NCI-H524 treated with DMSO at 0.1 percent for 48 hours (cell line): ENCODE measurements at places on chromosomes 3 and 15.

DNA sequence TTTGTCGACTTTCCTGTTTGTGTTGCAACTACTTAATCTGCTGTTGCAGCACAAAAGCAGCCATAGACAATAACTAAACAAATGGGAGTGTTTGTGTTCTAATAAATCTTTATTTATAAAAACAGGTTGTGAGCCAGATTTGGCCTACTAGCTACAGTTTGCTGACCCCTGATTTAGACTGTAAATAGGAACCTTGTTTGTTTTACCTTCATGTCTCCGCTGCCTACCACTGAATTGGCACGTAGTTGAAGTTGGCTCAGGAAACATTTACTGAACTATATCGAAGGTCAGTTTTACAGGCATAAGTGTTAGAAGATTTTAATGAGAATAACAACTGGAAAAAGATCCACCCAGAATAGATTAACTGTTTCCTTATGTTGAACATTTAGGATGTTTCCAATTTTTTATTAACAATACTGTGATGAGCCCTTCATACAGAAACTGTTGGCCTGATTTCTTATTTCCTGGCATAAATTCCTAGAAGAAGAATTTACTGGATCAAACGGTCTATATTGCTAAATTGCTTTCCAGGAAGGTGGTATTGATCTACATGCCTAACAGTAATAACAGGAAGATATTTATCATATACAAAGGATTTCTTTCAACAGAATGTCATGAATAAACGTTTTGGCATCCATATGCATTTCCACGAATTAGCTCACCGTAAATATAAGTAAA lies 156.2 kb upstream of the NR2E3 start:
- no peak for DNase-seq

GRCh38 chr15:85388566-85389305 lies 8.3 kb downstream of the AKAP13 start:
- DNase-seq, result no peak

DNA sequence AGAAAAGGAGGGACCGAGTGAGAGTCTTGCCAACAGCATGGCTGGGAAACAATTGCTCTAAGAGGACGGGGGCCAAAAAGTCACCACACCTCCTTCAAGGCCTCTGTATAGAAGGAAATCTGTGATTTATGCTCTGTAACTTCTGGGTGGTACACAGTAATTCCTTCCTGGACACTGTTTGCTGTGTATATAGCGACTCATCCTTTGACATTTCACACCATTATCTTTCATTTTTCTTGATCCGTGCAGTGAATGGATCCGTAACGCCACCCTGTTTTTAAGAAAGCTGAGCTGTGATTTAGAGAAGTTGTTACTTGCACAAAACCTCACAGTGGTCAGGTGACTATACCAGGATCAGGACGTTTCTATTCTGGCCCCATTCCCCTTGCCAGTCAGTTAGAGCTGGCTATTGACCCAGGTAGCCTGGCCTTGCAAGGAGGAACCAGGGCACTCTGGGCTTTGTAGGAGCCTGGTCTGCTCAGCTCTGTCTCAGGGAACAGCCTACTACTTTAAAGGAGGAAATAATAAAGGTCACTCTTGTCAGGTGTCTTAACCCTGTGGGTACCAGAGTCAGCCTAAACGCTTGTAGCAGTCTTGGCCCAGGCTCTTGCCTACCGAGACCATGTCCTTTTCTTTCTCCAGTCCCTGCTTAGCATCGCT lies 86.5 kb upstream of the MYZAP start:
- no peak for DNase-seq

DNA sequence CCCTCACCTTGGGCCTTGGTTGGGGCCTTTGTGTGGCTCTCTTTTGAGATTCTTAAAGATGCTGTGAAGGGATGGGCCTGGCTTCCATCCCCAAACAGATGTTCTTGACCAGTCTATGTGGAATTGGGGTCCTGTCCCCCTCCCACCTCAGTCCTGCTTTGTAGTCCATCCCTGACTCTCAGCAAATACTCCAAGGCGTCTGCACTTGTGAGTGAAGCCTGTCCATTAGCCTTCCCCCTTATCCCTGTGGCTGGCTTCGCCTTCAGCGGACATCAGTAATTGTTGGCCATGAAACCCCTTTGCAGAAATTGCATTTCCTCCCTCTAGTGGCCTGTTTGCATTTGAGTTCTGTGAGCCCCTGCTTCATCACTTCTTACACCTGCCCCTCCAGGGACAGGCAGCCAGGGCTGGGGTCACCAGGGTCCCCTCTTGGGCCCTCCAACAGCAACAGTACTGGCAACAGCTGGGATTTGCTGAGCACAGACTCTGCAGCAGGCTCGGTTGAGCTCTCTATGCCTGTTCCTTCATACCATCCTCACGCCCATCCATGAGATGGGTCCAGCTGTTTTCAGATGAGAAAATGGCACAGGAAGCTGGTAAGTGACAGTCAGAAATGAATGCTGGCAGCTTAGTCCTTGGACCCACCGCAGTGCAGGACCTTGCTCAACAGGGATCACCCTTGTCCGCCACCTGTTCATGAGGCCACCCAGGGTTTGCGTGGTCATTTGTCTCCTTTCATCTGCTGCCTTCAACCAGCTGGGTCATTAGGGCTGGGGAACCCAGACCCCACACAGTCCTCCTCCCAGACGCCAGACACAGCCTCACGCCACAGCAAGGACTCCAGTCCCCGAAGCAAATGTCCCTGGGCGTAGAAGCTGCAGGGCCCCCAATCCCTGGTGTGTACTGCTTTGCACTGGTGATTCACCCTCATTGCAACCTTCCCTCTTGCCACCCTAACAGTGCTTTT lies 8.9 kb upstream of the LRRK1 start:
- no peak for DNase-seq

DNA sequence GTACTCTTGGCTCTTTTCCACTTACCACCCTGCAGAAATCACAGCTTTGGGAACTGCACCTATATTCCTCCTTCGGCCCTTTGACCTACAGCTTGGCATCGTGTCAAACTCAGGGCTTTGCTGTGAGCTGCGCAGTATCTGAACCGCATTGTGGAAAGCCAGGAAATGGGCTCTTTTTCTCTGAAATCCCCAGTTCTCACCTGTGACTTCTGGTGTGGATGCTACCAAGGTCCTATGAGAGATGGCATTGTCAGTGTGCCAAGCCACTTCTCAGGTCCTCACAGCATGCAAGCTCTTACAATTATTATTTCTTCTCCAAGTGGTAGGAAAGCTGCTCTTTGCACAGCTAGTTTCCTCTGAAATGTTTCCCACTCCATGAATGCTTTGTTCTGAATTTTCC lies 450.6 kb upstream of the TBL1XR1 start:
- no peak for DNase-seq

DNA sequence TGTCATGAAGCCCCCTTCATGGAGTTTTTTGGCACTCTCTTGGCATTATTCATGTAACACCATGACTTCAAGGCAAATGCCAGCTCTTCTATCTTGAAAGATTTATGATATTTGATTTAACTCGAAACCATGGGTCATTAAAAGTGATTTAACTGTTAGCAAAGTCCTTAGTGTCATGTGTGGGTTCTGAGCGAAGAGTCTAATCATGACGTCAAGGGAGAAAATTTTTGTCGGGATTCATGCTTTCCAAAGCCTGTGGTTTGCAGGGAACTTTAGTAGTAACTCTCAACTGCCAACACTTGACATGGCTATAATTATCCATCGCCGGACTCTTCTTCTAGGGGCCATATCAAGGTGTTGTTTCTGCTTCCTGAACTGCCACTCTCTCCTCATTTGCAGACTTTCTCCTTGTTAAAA lies 11.5 kb downstream of the GXYLT2 start:
- no peak for DNase-seq

DNA sequence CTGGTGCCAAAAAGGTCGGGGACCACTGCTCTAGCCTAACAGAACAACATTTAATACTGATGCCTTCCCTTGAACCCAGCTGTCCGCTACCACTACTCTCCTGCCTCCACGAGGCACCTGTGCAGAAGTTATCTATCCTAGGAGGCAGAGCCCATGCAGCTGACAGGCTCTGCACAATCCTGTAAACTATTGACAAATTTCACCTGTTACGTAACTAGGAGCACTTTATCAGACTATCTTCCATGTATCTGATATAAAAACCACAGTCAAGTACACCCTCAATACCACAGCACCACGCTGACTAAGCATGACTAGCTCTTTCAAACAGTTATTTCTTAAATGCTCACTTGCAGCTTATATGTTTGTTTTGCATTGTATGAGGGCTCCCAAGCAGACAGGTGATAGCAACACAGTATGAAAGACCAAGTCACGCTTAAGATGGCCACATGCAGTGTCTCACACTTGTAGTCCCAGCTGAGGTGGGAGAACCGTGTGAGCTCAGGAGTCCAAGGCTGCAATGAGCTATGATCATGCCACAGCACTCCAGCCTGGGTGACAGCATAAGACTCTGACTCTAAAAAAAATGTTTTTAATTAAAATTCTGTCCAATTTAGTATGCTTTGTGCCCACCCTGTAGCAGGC lies 4.5 kb upstream of the IL17RC start:
- DNase-seq, result no peak

DNA sequence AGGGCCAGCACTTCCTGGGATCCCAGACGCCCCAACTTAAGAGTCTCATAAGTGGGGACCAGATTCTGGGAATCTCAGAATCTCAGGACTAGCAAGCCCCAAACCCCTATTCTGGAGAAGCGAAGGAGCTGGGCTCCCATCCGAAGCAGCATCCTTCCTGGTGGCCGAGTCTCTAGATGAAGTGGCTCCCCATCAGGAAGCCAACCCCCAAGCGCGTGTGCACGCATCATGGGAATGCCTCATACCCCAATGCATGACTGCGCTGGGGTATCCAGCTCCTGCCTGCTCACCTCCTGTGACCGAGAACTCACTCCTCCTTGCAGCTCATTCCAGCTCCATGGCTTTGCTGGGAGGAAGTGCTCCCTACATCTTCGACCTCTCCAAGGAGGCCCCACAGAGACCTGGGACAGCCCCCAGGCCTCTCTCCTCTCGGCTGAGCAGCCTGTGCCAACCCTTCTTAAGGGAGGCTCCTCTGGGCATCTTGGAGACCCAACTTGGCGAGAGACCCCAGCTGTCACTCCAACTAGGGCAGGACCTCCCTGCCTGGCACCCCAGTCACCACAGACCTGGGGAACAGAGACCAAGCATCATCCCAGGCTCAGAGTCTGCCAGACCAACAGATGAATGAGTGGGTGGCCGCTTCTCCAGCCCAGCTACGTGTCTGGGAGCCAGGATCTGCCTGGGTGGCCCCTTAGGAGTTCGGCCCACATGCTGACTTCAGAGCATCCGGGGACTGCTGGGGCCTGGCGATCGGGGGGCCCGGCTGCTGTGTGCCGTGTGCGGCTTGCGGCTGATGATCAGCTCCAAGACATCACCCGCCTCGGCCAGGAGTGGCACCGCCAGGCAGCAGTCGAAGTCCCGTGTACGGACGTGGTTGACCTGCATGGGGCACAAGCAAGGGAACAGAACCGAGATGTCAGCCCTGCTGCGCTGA lies 46.9 kb downstream of the GRIP2 start:
- DNase-seq, result no peak

DNA sequence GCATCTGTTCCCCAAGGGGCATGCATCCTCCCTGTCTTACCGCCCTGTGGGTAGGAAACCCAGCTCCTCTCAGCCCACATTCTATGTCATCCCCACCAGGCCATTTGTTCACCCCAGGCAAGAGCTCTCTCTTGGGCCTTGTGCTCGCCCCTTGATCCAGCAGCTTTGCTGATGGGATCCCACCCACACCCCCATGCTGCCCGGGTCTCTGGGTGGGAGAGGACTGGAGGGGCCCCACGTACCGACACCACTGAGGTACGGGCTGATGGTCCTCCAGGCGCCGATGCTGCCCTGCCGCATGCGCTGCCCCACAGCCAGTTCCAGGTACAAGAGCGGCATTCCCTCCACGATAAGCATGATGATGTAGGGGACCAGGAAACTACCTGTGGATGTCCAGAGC lies 14.5 kb downstream of the SLC6A20 start:
- DNase-seq, result no peak

GRCh38 chr3:48425281-48425812 lies 4.5 kb downstream of the PLXNB1 start:
- no peak for DNase-seq

DNA sequence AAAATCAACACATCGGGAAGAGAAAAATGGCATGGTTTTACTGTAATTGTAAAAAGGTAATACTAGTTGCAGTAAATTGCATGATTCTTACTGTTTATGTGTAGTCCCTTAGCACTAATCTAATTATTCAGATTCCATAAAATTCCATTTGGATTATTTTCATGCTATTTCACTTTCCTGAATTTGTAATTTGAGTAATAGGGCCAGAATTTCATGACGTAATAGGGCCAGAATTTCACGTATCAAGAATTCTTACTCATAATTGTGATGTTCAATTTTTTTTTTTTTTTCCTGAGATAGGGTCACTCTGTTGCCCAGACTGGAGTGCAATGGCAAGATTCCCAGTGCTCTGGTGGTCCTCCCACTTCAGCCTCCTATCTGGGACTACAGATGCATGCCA lies 2.9 kb upstream of the U2SURP start:
- no peak for DNase-seq

- no peak for DNase-seq
These were observed 39.4 kb upstream of the LMOD3 start for GRCh38 chr3:69161587-69162307.

DNA sequence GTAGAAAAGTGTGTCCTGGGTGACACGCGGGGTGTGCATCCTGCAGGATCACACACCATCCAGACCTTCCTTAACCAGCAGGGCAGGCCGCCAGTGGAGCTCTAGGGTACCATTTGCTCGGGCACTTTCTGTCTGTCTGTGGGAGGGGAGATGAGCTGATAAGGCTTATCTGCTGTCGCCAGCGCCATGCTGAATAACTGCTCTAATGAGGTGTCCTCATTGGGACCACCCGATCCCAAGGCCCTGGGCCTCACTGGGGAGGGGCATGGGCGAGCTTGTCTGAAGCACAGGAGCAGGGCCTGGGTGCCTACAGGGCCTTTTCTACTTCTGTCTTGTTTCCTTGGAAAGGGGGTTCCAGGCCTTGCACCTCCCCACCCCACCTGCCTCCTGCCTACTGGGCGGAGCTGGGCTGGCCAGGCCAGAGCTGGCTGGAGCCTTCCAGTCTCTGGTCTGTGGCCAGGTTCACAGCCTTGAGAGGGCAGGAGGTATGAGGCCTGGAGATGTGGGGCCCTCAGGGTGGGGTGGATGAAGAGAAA lies 2.5 kb upstream of the GATA2 start:
- no peak for DNase-seq

DNA sequence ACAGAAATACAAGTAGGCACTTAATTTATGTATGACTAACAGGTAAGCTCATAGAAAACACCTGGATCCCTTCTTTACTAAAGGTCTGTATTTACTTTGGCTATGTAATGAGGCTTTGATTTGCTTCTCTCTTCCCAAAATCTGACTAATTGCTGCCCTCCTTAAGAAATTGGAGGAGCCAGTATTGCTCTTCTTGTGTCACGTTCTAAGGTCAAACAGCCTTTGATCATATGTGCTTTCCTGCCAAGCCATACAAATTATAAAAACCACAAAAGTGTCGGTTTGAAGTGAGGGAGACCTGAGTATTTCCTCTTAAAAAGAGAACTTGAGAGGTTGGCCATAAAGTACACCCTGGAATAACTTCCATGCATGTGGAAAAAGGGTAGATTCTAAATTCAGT lies 112.1 kb upstream of the MB21D2 start:
- no peak for DNase-seq

DNA sequence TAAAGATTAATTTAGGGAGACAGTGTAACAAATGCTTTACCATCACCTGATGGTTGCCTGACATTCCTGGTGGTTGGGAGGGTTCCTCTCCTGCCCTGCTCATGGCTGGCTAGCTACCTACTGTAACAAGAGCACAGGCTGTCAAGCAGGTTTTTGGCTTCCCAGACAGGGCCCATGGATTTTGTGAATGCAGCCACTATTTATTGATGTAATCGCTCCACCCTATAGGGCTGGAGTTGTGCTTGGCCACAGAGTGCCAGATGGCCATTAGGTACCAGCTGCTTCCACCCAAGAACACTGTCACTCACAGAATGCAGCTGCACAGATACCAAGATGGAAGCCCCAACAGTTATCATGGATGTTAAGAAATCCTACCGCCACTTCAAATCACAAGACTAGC lies 31.0 kb upstream of the KLHL25 start:
- DNase-seq, result peak; percentile 96
